ENCODE measurements at places on chromosomes 3 and 15.
A peak's percentile ranks its signal among the peaks of the same experiment; 100 is the strongest.

GRCh38 chr3:25820816-25821486, 31.1 kb downstream of the OXSM start:
- no peak for DNase-seq

DNA sequence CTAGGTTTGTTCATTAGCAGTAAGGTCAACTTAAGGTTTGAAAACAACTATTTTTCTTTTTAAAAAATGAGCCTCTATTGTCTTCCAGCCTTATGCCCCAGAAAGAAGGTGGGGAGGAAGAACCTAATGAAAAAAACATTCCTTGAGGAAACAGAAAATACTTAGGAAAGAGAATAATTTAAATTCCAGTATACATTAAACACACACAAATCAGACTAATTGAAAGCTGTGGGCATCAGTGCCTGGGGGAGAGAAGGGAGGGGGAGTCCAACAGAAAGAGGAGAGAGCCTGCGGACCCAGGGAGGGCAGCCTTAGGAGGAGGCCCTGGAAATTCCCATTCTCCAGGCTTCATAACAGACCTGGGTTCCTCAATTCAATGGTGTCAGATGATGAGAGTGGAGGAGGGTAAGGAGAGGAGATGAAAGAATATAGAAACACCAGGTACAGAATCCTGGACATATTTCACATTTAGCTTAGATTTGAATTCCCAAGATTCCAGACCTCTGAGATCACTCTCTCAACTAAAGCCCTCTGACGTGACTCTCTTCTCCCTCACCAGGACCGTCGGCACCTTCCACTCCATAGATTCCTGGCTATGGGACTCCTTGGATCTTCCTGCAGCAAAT, 320.5 kb upstream of the UMPS start:
- no peak for DNase-seq

DNA sequence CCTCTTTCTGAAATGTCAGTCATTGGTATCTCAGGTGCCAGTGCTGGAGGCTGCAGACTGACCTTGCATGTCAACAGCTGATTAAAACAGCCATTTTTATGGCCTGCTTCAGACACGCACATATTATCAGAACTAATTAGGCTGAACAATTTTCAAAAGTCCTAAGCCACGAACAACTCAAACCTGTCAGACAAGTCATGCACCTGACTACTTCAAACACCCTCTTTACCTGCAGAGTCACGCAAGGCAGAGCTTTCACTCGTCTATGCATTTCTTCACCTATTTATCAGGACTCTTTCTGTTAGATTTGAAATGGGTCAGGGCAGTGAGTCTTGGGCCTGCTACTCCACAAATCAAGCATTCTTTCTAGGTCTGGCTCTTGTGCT, 26.7 kb downstream of the CLK3 start:
- no peak for DNase-seq

- peak; percentile 24 for DNase-seq
These were observed 35.2 kb upstream of the SIAH2 start for GRCh38 chr3:150798122-150798618.

GRCh38 chr3:101861212-101861788, 12.0 kb downstream of the NFKBIZ start:
- no peak for DNase-seq

DNA sequence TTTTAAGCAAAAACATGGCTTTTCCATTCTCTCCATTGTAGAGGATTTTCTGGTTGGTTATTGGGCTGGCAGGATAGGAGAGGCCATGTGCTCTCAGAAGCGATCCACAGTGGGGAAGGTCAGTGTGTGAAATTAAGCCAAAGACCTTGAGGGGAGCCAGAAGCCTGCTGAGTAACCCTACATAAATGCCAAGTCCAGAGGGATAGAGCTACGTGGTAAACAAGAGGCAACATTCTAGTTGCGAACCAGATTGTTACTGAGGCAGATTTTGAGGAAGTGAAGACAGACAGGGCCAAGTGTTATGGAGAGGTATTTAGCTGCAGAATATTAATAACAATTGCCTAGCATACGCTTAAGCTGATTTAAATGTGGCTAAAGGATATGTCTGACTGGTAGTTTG, 592.8 kb upstream of the GBE1 start:
- DNase-seq = peak; percentile 3

- peak; percentile 55 for DNase-seq
These were observed 13.3 kb upstream of the PXYLP1 start for GRCh38 chr3:141218162-141218835.

- no peak for DNase-seq
These were observed 105.2 kb downstream of the LPP start for GRCh38 chr3:188259191-188259590.

- DNase-seq = no peak
These were observed 17.4 kb downstream of the PXYLP1 start for GRCh38 chr3:141249041-141249440.

GRCh38 chr15:65336493-65337435, 32.3 kb downstream of the RNU5B-1 start:
- no peak for DNase-seq

DNA sequence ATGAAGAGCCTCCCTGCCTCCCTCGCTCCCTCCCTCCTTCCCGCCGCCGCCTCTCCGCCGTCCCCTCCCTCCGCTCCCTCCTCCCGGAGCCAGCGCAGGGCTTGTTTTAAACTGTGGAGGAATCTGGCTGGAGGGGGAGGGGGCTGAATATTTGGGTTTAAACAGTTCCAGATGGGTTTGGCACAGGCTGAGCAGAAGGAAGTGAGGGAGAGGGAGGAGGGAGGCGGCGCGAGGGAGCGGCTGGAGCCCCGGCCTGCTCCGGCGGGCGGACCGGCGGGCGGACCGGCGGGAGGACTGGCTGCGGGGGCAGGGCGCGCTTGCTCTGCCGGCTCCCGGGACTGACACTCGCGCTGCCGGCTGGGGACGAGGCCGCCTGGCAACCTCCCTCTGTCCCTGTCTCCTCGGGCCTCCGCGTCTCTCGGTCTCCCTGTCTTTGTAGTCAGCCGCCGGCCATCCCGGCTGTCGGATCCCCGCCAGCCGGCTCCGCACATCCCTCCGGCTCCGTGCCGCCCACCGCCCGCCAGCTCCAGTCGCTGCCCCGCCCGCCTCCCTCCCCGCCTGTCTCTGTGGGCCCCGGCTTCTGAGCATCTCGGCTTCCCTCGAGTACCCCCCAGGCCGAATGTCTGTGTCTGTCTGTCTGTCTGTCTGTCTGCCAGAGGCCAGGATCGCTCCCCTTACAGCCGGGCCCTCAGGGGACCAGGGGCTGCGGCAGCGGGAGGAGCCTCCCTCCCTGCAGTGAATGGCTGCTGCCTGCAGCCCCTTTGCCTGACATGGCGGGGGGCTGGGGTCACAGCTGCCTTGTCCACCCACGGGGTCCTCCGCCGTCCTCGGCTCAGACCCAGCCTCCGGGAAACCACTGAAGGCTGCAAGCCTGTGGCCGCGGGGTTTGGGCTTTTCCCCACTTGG, 7.6 kb downstream of the EPHB3 start:
- DNase-seq = peak; percentile 99

GRCh38 chr3:142211034-142211433, 14.4 kb downstream of the GK5 start:
- DNase-seq = peak; percentile 38

DNA sequence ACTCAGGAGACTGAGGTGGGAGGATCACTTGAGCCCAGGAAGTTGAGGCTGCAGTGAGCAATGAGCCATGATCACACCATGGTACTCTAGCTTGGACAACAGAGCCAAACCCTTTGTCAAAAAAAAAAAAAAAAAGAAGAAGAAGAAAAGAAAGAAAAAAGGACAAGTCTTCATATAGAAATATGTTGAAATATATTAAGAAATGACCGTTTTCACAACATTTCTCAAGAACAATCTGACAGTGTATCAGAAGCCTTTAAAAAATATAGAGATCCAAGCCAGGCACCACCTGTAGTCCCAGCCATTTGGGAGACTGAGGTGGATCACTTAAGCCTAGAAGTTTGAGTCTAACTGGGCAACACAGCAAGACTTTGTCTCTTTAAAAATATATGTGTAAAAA, 29.5 kb upstream of the SEMA4B start:
- no peak for DNase-seq

GRCh38 chr3:56976651-56977560, 83.6 kb upstream of the SPATA12 start:
- DNase-seq = peak; percentile 72

GRCh38 chr3:64554096-64554920, 133.5 kb downstream of the ADAMTS9 start:
- DNase-seq = no peak

GRCh38 chr3:38579551-38580449, 69.7 kb downstream of the SCN5A start:
- DNase-seq = peak; percentile 66

GRCh38 chr3:192216067-192216466, 511.3 kb downstream of the FGF12 start:
- no peak for DNase-seq

GRCh38 chr3:146928421-146929059, 323.4 kb upstream of the PLSCR5 start:
- DNase-seq = no peak

DNA sequence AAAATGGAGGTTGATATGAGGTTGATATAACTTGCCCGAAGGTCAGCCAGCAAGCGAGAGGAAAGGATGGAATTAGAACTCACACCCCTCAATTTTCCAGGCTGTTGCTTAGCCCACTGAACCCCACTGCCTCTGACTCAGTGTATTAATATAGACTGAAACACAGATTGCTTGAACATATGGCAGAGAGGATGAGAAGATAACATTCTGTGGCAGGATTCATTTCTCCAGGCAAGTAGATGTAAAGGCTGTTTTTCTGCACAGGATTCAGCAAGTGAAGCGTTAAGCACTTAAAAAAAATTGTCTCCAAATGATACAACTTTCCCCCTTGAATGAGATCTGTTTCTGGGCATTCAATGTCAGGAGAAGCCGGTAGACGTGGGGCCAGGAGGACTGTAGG, 335.2 kb downstream of the GAP43 start:
- no peak for DNase-seq

GRCh38 chr3:40660554-40660953, 135.8 kb downstream of the ZNF621 start:
- no peak for DNase-seq
